ENCODE measurements at places on chromosomes 4 and X. TPM values are rescaled to one million over a fixed set of nuclear protein-coding genes. Genes with fewer than 3 reads are reported as not detected.

The MAGED4 gene
- 10.2 TPM for total RNA-seq

The NHS gene
- total RNA-seq, result 2.1 TPM

The FGFBP1 gene
- 3.9 TPM for total RNA-seq

The SPANXA2 gene
- not detected for total RNA-seq

The SPIN2A gene
- total RNA-seq, result 0.22 TPM

The CCSER1 gene
- total RNA-seq, result not detected

The CRLF2 gene
- 0.77 TPM for total RNA-seq

The MRPL1 gene
- total RNA-seq, result 23.4 TPM

The SORBS2 gene
- 1.0 TPM for total RNA-seq

The OCIAD1 gene
- total RNA-seq, result 133 TPM

The CBLL2 gene
- not detected for total RNA-seq

The NMU gene
- 0.48 TPM for total RNA-seq

The GALNT7 gene
- total RNA-seq, result 26.7 TPM

The PDLIM3 gene
- total RNA-seq, result not detected

The TMA16 gene
- 38.3 TPM for total RNA-seq

The GAGE12J gene
- total RNA-seq, result not detected

The CT45A10 gene
- total RNA-seq, result 0.22 TPM

The FAM184B gene
- total RNA-seq, result 0.02 TPM

The METAP1 gene
- total RNA-seq, result 45.7 TPM

The SSX2B gene
- total RNA-seq, result not detected

The SUPT20HL1 gene
- not detected for total RNA-seq

The OPRPN gene
- not detected for total RNA-seq

The NAA10 gene
- total RNA-seq, result 244 TPM

The DRD5 gene
- total RNA-seq, result not detected

The SPATA4 gene
- total RNA-seq, result 0.12 TPM

The MAGEB2 gene
- total RNA-seq, result not detected

The MSN gene
- 307 TPM for total RNA-seq

The SMIM43 gene
- total RNA-seq, result 0.16 TPM

The PAGE1 gene
- not detected for total RNA-seq

The SHROOM3 gene
- 12.5 TPM for total RNA-seq

The SLC9B1 gene
- not detected for total RNA-seq

The CFAP99 gene
- not detected for total RNA-seq

The MFAP3L gene
- 3.9 TPM for total RNA-seq

The TRIML2 gene
- total RNA-seq, result 45.2 TPM

The STPG2 gene
- not detected for total RNA-seq

The UGT2B10 gene
- total RNA-seq, result 0.15 TPM

The PRDM8 gene
- 0.12 TPM for total RNA-seq

The BEND2 gene
- total RNA-seq, result not detected

Data from A549 treated with Mapracorat at 1 μM for 4 hours (cell line).